ENCODE measurements at places on chromosomes 3 and 15.

DNA sequence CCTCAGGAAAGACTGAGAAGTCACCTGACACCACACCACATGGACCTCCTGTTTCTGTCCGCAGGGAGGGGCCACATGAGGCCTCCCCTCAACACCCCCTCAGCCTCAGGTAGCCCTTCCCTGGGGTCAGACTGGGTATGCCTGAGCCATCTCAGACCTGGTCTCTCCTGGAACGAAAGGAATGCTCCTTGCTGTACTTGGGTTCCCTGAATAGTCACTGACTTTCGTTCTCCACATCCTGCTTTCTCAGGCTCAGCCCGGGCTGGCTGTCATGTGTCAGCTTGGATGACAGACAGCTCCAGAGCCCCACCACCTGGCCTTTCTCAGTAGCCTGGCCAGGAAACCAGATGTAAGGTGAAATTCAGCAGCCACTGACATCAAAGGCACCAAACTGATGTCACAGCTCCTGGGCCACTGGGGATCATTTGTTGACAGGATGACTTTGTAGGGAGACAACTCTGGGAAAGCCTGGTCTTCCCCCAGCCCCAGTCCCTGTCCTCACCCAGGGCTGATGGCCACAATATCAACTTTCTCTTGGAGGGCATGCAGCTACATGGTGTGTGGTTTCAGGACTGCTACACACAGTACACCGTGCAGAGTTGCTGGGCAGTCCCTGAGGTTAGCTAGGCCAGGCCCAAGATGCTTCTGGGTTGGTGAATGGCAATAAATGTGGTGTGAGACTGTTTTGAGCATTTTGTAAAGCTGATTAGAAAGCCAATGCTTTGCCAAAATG, 141.4 kb upstream of the MRPS22 start:
- DNase-seq = no peak

GRCh38 chr15:31125061-31125460, 23.5 kb upstream of the TRPM1 start:
- no peak for DNase-seq

DNA sequence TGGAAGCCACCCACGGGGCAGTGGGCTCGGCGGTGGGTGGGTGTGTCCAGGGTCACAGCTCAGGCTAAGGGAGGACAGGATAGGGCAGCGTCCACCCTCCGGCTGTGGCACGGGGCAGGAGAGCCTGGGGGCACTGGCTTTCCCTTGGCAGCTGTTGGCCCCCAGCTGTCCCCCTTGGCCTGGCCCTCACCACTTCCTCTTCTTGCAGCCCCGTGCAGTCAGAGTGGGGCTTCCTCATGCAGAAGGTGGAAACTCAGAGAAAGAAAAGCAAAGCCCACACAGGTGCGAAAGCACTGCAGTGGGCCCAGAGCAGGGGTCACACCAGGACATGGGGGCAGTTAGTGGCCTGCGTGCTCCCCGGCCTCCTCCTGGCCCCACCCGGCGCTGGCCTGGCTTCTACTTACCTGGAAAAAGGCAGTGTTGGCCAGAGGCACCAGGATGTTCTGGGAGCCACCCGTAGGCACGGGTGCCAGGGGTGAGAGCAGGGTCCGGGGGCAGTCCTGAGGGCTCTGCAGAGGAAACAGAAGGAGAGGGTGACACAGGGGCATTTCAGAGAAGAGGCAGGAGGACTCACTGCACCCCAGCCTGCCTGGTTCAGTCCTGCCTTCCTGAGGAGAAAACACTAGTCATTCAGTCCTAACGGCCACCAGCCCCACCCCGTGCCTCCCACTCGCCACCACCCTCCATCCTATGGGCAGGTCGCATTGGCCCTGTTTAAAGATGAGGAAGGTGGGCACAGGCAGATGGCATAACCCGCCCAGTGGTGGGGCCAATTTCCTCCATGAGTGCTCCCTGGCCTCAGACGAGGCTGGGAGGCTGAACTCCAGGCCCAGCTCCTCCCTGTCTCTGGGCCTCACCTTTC, 28.3 kb downstream of the PLXND1 start:
- DNase-seq = peak; percentile 77

DNA sequence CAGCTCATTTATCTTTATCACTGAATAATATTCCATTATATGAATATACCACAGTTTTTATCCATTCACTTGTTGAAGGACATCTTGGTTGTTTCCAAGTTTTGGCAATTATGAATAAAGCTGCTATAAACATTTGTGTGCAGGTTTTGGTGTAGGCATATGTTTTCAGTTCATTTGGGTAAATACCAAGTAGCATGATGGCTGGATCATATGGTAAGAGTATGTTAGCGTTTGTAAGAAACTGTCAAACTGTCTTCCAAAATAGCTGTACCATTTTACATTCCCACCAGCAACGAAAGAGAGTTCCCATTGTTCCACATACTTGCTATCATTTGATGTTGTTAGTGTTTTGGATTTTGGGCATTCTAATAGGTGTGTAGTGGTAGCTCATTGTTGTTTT, 72.0 kb upstream of the GOLGA8J start:
- no peak for DNase-seq

- peak; percentile 48 for DNase-seq
Measured at GRCh38 chr3:177197727-177198460, 612 bp upstream of the TBL1XR1 start.

DNA sequence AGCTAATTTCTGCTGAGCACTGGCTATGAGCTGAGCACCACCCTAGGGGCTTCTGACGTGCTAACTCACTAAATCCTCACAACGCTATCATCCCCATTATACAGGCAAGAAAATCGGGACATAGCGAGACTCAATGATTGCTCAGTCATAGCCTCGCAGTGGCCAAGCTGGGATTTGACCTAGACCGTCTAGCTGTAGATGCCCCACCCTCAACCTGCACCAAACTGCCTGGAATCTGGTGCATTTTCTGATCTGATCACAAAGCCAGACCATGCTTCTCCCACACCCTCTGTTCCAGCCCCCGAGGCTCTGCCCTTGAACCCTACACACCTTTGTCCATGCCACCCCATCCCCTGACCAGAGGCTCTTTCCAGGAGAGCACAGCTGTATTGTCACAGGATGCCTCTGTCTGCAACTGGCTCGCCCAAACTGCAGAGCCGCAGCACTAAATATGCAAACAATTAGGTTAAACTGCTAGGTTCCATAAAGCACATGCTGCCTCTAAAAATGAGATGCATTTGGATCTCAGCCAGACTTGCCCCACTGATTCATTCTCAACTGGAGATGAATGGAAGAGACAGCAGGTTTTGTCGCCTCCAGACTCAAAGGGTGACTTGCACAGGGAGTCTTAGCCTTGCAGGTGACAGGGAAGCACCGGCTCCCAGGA, 95.2 kb downstream of the NUP210 start:
- no peak for DNase-seq

DNA sequence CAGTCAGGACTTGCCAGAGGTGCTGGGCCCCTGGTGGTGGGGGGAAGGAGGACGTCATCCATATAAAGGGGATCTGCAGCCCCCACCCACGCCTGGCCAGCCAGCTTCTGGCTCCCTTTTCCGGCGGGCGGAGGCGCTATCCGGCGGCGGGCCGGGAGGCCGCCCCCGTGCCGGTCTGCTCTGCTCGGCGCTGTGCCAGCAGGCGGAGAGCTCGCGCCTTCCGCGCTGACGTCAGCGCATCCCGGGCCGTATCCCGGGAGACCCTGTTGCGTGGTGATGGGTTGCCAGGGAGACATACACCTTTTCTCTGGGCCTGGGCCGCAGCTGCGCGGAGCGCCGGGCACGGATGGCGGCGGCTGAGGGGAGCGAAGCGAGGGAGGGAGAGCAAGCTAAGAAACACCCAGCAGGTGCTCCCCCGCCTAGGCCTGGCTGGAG, 1.1 kb downstream of the FAM131A start:
- DNase-seq = no peak

GRCh38 chr3:13461169-13462124, 18.7 kb upstream of the HDAC11 start:
- peak; percentile 39 for DNase-seq

DNA sequence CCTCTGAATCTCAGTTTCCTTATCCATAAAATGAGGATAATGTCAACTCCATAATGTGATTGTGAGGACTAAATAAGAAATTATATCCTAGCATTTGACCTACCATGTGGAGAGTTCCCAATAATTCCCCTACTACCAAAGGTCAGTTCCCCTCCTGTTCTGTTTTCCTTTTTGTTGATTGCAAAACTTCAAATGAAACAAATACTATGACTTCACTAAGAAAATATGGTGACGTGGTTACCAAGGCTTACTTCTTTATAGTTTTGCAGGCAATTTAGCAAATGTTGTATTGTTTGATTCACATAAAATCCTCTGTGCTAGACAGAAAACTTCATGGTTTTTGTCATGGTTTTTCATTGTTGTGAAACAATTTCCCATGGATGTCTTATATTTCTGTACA, 153.8 kb upstream of the RORA start:
- DNase-seq = no peak

GRCh38 chr3:195853036-195853435, 41.3 kb upstream of the MUC4 start:
- DNase-seq = no peak

DNA sequence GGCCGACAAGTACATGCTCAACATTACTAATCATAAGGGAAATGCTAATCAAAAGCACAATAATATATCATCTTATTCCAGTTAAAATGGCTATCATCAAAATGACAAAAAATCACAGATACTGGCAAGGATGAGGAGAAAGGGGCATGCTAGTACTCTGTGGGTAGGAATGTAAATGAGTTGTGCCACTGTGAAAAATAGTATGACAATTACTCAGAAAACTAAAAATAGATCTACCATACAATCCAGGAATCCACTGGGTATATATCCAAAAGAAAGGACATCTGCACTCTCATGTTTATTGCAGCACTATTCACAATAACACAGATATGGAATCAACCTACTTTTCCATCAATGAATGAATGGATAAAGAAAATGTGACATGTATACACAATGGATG, 1256.5 kb downstream of the SI start:
- DNase-seq = no peak

GRCh38 chr3:109784852-109785631, 447.7 kb upstream of the DPPA4 start:
- no peak for DNase-seq

GRCh38 chr15:83039206-83039605, 27.8 kb upstream of the C15orf40 start:
- no peak for DNase-seq

DNA sequence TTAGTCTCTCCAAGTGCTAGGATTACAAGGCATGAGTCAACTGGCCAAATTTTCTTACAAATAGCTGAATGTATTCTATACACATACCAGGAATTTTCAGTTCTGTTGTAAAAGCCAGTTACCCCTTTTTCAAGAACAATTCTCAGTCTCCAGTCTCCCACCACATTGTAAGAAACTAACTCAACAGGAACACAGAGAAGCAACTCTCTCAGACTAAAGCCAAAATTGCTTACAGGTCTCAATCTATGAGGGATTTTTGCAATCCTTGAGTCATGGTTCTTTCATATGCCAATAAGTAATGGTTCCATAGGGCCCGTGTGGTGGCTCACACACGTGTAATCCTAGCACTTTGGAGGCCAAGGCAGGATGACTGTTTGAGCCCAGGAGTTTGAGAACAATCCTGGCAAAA, 8.5 kb downstream of the IP6K2 start:
- no peak for DNase-seq

- no peak for DNase-seq
Measured at GRCh38 chr3:70726096-70726938, 413.9 kb upstream of the MDFIC2 start.

GRCh38 chr3:50924638-50925037, 249.9 kb downstream of the DOCK3 start:
- DNase-seq = no peak

- DNase-seq = no peak
Measured at GRCh38 chr3:45980819-45981218, 14.8 kb downstream of the FYCO1 start.

GRCh38 chr3:72143966-72144717, 359.2 kb upstream of the PROK2 start:
- DNase-seq = no peak

- no peak for DNase-seq
Measured at GRCh38 chr3:126304704-126305103, 52.5 kb downstream of the KLF15 start.

DNA sequence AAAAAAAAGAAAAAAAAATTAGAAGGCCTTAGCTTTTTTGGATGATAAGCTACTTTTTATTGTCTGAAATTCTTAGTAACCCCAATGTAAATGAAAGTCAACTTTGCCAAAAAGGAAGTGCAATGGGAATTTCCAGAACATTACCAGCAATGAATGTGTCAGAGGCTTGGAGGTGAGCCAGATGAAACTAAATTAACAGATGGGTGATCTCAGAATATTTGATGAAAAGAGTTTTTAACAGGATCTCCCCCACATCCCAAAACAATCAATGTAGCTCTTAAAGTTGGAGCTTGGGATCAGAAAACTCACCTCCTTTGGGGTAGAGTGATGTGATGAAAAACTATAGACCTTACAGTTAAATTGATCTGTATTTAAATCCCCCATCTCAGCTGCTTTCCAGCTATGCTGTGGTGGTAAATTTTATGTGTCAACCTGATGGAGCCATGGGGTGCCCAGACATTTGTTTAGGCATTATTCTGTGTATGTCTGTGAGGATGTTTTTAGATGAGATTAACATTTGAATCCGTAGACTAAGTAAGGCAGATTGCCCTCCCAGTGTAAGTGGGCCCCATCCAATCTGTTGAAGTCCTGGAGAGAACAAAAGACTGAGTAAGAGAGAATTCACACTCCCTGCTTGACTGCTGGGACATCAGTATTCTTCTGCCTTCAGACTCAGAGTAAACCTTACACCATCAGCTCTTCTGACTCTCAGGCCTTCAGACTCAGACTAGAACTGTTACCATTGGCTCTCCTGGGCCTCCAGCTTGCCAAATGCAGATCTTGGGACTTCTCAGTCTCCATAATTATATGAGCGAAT, 84.3 kb upstream of the TNFSF10 start:
- DNase-seq = no peak

DNA sequence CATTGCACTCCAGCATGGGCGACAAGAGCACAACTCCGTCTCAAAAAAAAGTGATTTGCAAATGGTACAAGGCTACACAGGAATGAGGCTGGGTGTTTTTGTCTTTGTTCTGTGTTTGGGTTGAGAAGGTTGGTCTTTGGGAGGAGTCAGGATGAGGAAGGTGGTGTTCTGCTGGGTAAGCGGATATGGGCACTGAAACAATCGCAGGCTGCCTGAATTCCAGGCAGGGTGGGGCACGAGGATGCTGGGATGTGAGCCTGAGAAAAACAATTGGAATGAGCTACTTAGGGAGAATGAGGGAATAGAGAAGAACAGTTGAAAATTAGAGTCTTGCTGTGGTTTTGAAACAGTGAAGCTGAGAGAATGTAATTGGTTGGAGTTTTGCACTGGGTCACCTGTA, 51.6 kb downstream of the ZBTB38 start:
- DNase-seq = no peak

DNA sequence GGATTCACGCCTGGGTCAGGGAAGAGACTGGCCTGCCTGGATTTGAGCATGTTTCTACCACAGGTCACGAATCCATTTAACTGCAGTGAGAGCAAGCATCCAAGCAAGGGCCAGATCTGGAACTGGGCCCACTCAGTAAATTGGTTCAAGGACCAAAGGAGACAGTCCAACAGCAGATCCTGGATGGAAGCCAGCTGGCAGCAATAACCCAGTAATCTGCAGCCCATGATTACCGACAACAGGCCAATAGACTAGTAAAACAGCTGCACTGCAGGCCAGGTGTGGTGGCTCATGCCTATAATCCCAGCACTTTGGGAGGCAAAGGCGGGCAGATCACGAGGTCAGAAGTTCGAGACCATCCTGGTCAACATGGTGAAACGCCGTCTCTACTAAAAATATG, 11.8 kb downstream of the SAMD7 start:
- DNase-seq = no peak

Data from GM12891 (cell line).